Activated T-helper 9 cell treated with anti-CD3 and anti-CD28 coated beads, Interleukin-2, amount 50 U/mL, for 16 hours (primary cell): ENCODE measurements at places on chromosomes 2 and 18.
A peak's percentile ranks its signal among the peaks of the same experiment; 100 is the strongest.

DNA sequence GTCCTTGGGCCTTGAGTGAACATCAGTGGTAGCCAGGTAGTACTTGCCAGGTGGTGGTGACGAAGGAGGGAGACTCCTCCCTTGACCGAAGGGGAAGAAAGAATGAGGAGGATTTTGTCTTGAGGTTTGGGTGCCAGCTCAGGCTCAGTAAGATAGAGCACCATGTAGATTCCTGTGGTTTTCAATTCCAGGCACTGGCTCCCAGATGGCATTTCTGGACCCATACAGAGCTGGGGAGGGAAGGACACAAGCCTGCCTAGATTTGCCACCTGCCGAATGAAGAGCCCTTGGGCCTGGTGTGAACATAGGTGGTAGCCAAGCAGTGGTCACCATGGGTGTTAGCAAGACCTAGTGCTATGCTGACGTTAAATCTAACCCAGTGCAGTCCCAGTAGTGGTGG is 108.8 kb upstream of the UBE2E3 start:
- DNase-seq: no peak

DNA sequence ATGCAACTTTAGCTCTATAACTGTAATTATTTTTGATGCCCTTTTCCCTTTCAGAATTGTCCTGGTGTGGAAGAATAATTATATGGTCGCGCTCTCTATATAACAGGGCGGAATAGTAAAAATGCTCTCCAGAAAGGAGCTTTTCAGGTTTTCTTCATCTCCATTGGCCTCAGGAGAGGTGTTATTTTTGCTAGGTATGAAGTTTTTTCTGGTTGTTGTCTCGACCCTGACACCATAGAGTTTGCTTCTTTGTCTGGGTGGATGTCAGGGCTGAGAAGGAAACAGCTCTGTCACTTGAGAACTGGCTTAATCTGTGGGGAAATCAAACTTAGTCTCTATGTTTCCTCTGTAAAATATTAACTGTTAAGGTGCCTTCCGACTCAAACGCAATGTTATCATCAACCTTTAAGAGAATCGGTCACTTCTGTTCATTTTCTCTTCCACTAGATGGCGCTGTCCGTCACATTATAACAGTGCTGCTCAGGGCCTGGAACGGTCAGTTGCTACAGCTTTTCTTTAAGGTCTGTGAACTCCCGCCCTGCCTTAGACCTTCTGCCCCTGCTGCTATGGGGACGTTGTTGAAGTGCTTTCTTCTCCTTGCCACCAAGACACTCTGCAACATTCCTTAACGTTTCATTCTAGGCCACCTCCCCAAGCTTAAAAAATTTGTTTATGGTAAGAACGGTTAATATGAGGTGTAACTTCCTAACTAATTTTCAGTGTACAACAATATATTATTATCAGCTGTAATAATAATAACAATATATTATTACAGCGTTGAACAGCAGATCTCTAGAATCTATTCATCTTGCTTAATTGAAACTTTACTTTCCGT is 23.8 kb upstream of the SERPINB12 start:
- DNase-seq: peak; percentile 7

- DNase-seq: no peak
Measured at GRCh38 chr2:140491876-140492275, 1638.9 kb downstream of the LRP1B start.

DNA sequence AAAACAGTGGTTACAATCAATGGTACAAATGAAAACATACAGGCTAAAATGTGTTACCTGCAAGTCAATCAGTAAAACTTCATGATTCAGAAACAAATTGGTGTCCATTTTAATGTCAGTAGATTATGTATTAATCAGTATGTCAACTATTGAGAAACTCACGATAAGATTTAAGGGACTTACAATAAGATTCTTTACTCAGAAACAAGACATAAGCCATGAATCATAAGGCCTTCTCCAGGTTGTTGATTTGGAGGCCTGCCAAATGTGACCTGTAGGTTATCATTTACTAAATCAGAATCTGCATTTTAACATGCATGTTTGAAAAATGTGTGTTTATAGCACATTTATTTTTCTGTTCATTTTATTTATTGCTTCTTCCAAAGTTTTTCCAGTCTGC is 623.1 kb downstream of the CCDC85A start:
- no peak for DNase-seq

DNA sequence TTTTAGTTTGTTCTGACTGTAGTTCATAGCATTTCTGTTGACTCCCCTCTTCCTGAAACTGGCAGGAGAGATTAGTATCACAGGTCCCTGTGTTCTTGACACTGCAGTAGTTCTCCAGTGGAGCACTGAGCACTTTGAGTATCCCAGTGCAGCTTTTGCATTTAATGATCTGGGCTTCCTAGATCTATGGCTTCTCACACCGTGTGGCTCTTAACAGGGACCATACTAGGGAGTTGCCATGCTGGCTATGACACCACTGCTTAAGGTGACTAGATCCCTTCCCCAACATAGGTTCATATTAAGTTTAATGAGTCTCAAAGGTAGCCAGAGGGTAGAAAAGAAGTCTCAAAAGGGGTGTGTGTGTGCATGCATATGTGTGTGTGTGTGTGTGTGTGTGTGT is 6.2 kb upstream of the MSTN start:
- DNase-seq: no peak

DNA sequence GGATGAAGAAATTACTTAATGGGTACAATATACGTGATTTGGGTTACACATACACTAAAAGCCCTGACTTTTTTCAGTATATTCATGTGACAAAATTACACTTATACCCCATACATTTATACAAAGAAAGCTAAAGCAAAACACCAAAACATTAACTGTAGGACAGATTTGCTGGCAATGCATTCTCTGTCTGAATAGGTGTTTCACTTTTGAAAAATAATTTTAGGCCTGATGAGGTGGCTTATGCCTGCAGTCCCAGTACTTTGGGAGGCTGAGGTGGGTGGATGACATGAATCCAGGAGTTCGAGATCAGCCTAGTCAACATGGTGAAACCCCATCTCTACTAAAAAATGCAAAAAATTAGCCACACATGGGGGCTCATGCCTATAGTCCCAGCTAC is 301.5 kb upstream of the FAM98A start:
- no peak for DNase-seq

- no peak for DNase-seq
Measured at GRCh38 chr2:104620801-104621200, 233.1 kb upstream of the POU3F3 start.

DNA sequence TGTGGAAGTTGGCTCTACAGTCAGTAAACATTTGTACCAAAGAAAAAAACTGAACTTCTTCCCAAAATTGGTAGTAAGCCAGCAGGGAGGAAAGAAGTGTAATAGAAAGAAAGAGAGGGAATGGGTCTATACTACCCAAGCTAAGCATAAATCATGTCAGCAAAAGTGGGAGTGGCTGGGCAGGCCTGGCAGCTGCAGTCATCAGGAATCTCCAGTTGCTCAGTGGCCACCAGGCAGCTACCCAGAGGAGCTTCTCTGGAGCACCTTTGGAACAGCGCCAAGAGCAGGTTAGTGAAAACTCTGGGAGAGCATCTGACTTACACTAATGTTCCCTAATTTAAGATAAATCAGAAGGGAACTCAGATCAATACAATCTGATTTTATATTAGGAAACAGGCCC is 14.3 kb downstream of the FRZB start:
- no peak for DNase-seq

DNA sequence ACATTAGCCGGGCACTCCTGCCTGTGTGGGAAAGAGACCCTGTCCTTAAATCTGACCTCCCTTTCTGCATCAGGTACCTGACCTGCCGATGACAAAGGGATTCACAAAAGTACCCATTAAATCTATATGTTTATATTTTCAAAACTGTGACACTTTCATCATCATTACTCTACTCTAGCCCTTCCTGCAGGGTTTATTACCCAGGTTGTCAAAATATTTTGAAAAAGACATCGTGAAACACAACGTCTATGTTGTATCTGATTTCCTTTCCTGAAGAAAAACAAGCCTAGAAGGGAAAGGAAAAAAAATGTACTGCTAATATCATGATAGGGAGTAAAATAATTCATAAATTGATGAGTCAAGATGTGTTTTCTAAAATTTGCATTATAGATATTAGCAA is 15.2 kb upstream of the KYNU start:
- DNase-seq: no peak

- no peak for DNase-seq
Measured at GRCh38 chr2:28638102-28638501, 113.5 kb upstream of the PPP1CB start.

- no peak for DNase-seq
Measured at GRCh38 chr2:240245706-240246105, 105.2 kb upstream of the OTOS start.

- no peak for DNase-seq
Measured at GRCh38 chr2:8796878-8797550, 40.4 kb downstream of the KIDINS220 start.

- no peak for DNase-seq
Measured at GRCh38 chr2:236825989-236826510, 256.4 kb downstream of the ACKR3 start.

DNA sequence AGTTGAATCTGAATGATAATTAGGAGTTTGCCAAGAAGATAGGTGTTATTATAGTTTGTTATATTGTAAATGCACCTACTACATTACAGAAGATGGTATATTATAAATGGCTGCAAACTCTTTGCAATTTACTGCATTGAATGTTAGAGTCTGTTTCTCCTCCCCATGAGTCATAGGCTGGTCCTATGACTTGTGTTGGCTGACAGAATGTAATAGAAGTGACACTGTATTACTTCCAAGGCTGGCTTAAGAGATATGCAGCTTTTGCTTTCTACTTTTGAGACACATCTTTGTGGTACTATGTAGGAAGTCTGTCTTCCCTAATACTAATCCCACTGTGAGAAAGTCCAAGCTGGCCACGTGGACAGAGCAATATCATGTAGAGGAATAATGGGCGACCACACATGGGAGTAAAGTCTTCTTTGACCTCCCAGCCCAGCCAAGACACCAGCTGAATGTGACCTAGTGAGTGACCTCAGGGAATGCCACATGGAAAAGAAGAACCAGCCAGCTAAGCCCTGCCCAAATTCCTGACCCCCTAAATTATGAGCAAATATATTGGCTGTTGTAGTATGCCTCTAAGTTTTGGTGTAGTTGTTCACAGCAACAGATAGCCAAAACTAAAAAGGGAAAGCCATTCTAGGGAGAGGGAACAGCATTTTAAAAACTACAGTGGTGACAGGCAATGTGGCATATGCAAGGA is 6.8 kb upstream of the DDX1 start:
- DNase-seq: no peak

GRCh38 chr18:36376361-36376760 is 78.8 kb downstream of the FHOD3 start:
- DNase-seq: no peak

- no peak for DNase-seq
Measured at GRCh38 chr2:200367155-200367554, 60.7 kb downstream of the SPATS2L start.
